ENCODE measurements at places on chromosomes 3 and 15. TPM values are rescaled to one million over a fixed set of nuclear protein-coding genes. Genes with fewer than 3 reads are reported as not detected.

The SUCNR1 gene
- total RNA-seq: 0.41 TPM

The SLC28A1 gene
- not detected for total RNA-seq

The ACKR2 gene
- not detected for total RNA-seq

The MAGI1 gene
- total RNA-seq: 39.1 TPM

The IL5RA gene
- total RNA-seq: under 0.01 TPM

The C15orf39 gene
- total RNA-seq: 0.41 TPM

The ZNF860 gene
- 2.0 TPM for total RNA-seq

The NR2E3 gene
- not detected for total RNA-seq
